ENCODE measurements at places on chromosomes 7 and 10.

GRCh38 chr7:41241641-41242040 lies 461.2 kb downstream of the INHBA start:
- DNase-seq: no peak

- DNase-seq: no peak
Measured at GRCh38 chr7:112886208-112886607, 96.0 kb upstream of the TMEM168 start.

DNA sequence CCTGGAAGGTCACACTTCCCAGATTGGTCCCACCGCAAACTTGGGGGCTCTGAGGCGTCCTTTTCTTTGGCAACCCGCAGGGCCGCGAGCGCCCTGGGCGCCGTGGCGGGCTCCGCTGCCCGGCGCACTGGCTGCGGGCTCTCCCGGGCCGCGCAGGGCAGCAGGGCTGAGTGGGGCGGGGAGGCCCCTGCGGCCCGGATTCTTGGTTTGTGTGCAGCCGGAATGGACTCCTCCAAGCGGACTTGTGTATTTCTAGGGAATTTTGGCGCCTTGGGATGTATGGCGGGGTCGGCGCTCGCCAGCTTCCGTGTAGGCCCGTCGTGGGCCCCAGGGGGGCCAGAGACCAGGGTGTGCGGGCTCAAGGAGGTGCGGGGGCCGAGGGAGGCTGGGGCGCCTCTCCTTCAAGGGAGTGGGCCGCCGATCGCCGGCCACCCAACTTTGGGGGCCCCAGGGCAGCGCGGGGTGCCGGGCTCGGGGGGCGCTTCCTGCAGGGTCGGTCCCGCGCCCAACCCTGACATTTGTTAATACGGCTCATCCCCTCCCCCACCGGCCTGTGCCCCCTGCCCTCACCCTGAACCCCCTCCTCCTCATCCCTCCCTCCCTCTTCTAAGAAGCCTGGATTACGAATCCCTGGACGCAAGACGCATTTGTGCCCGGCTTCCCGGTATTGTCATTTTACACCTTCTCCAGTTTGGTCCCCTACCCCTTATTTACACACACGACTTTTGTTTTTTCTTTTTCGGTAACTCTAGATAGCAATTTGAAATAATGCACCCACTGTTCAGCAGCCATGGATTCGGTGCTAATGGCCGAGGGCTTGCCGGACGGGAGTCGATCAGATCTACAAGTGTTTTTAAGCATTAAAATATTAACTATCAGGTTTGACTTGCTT lies 2.5 kb downstream of the TCF7L2 start:
- DNase-seq: no peak

GRCh38 chr7:24049296-24049695 lies 234.7 kb upstream of the NPY start:
- DNase-seq: no peak
